ENCODE measurements at places on chromosomes 11 and 22. TPM values are rescaled to one million over a fixed set of nuclear protein-coding genes. Genes with fewer than 3 reads are reported as not detected.

GGT1 gene
- 24.0 TPM for total RNA-seq

GRCh38 chr22:23147617-23148387 lies 2.5 kb downstream of the RAB36 start:
- H3K4me1 ChIP-seq: peaks cover 42% of the 10 kb centered on the region
- no peaks in the 10 kb centered on the region for H3K27me3 ChIP-seq
- H3K36me3 ChIP-seq: no peaks in the 10 kb centered on the region

GRCh38 chr11:36373016-36374010 lies 77.2 kb downstream of the PRR5L start:
- peaks cover 28% of the 10 kb centered on the region for H3K27me3 ChIP-seq
- no peak overlapping the region for H3K4me3 ChIP-seq
- no peak for DNase-seq
- peaks cover 6% of the 10 kb centered on the region for H3K4me1 ChIP-seq
- no peak overlapping the region for H3K27ac ChIP-seq

DNA sequence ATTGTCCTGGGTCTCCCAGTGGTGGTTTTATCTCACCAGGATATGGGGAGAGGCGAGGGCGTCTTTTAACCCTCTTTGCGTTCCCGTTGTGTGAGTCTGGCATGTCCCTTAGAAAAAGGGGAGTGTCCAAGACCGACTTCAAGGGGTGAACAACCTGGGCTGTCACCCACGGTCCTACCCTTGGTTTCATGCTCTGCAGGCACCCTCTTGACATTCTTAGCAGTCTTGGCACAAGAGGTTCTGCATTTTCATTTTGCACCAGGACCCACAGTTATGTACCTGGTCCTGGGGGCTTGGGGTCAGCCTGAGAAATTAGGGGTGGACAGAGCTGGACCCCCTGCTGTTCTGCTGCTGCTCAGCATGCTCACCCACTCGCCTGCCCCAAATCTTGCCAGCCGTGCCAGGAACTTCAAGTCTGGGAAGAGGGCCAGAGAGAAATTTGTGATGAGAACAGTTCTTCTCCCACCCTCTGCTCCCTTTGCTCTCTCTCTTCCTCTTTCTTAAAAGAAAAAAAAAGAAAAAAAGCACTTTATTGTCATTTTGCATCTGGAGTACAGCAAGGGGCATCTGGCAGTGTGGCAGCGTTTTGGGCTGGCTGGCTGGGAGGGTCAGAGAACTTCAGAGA lies 471.2 kb downstream of the MIAT start:
- H3K36me3 ChIP-seq: no peaks in the 10 kb centered on the region
- H3K27me3 ChIP-seq: no peaks in the 10 kb centered on the region
- no peak overlapping the region for H3K4me3 ChIP-seq
- DNase-seq: no peak

DNA sequence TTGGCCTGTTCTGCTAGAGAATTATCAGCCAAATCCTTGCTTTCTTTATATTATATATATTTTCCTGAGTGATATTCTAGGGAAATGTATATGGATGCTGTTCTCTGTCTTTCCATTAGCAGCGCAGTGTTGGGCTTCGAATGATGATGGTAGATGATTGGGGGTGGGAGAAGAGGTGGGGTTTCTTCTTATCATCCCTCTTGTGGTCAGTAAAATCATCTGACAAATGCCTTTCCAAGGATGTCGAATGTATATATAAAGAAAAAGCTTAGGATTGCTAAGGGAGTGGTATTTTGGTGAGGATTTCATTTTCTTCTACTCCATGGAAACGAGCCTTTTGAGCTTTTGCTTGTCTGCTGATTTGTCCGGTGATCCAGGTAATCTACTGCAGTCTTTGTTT lies 48.9 kb downstream of the ARHGEF12 start:
- H3K27ac ChIP-seq: no peak overlapping the region
- no peak for DNase-seq
- no peak overlapping the region for H3K4me3 ChIP-seq
- no peaks in the 10 kb centered on the region for H3K36me3 ChIP-seq
- H3K27me3 ChIP-seq: no peaks in the 10 kb centered on the region

APOL4 gene
- not detected for total RNA-seq

CHRDL2 gene
- not detected for total RNA-seq

DNA sequence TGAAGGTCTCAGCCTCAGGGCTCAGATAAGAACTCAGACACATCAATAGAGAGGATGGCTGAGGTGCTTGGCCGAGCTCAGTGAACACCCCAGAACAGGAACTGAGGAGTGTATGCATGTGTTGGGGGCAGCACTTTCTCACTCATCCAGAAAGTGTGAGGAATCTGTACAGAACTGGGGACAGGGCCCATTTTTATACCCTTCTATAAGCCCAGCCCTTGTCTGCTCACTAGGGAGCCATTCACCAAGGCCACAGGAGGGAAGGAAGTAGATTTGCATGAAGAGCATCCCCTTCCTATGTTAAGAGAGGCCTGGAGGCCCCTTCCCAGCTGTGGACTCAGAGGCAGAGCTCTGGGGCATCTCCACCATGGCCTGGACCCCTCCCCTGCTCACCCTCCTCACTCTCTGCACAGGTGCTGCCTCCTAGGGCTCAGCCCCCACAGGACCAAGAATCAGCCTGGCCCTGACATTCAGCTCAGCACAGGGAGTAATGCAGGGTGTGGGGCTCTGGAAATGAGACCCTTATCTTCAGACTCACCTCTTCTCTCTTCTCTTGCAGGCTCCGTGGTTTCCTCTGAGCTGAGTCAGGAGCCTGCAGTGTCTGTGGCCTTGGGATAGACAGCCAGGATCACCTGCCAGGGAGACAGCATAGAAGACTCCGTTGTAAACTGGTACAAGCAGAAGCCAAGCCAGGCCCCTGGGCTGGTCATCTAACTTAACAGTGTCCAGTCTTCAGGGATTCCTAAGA lies 39.9 kb upstream of the GGTLC2 start:
- no peak overlapping the region for H3K27ac ChIP-seq
- no peaks in the 10 kb centered on the region for H3K4me1 ChIP-seq
- DNase-seq: no peak
- no peaks in the 10 kb centered on the region for H3K36me3 ChIP-seq
- H3K4me3 ChIP-seq: no peak overlapping the region

DNA sequence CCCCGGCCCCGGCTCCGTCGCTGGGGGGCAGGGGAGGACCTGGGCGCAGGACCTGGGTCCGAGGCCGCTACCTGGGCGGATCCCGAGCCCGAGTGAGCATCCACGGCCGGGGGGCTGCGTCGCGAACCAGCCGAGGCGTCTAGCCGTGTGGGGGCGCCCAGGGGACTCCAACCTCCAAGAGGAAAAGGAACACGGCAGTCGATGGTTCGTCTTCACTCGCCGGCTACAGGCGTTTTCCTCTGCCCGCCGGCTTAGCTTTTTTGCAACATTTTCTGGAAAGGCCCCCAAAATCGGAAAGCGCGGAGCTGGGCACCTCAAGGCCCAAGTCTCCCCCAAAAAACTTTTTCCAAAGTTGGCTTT lies 666 bp downstream of the PDGFB start:
- peaks cover 43% of the 10 kb centered on the region for H3K27me3 ChIP-seq
- no peaks in the 10 kb centered on the region for H3K36me3 ChIP-seq
- no peak overlapping the region for H3K27ac ChIP-seq
- DNase-seq: no peak

TMPRSS13 gene
- 3.7 TPM for total RNA-seq

DNA sequence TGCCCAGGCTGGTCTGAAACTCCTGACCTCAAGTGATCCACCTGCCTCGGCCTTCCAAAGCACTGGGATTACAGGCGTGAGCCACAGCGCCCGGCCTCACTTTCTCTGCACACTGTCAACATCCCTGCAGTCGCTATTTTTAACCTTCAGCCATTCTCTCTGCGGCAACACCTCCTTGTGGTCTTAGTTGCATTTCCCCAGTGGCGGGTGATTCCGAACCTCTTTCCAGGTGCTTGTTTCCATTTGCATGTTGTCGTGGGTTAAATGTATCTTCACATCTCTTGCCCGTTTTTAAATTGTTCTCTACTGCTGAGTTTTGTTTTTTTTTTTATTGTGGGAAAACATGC lies 2.2 kb upstream of the SCT start:
- no peak overlapping the region for H3K27ac ChIP-seq
- H3K27me3 ChIP-seq: no peaks in the 10 kb centered on the region

DNA sequence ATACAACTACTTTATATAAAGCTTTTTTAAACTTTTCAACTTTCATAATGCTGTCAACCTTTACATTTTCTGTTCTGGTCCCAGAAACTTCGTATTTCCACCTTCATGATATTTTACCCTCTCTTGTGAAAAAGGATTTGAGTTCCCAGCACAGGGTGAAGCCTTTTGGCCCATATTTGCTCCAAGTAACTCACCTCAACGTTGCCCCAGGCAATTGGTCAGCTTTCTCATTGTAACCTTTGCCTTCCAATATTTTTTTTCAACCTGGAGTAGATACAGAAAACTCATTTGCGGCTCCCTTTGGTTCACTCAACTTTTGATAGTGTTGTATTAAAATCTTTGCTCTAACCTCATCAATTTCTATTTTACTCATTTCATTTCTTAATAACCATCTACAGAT lies 21.1 kb upstream of the FAR1 start:
- H3K4me1 ChIP-seq: no peaks in the 10 kb centered on the region
- no peak overlapping the region for H3K27ac ChIP-seq
- no peak overlapping the region for H3K4me3 ChIP-seq
- H3K36me3 ChIP-seq: no peaks in the 10 kb centered on the region
- H3K27me3 ChIP-seq: no peaks in the 10 kb centered on the region
- DNase-seq: no peak

UPK3A gene
- total RNA-seq: not detected

DNA sequence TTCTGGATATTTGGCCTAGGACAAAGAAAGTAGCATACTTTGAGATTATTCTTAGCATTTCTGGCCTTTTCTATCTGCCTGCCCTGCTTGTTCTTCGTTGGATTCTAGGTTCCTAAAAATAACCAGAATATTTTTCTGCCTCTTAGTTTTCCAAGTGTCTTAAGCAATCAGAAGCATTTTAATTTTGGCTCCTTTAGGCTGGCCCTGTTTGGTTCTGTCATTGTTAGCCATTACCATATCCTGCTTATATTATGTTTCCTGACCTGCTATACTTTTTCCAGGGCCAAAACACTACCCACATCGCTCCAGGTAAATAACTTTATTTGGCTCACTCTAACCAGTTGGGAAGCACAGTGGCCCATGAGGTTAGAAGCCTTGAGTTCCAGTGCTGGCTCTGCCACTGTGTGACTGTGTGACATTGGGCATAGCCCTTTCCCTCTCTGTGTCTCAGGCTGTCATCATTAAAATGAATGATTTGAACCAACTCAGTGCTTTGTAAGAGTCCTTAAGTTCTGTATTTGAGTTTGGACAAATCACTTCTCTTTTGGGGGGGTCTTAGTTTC lies 91.1 kb downstream of the STIM1 start:
- DNase-seq: no peak
- no peaks in the 10 kb centered on the region for H3K36me3 ChIP-seq
- no peak overlapping the region for H3K4me3 ChIP-seq
- peak overlapping the region; percentile 89 for H3K27ac ChIP-seq

DNA sequence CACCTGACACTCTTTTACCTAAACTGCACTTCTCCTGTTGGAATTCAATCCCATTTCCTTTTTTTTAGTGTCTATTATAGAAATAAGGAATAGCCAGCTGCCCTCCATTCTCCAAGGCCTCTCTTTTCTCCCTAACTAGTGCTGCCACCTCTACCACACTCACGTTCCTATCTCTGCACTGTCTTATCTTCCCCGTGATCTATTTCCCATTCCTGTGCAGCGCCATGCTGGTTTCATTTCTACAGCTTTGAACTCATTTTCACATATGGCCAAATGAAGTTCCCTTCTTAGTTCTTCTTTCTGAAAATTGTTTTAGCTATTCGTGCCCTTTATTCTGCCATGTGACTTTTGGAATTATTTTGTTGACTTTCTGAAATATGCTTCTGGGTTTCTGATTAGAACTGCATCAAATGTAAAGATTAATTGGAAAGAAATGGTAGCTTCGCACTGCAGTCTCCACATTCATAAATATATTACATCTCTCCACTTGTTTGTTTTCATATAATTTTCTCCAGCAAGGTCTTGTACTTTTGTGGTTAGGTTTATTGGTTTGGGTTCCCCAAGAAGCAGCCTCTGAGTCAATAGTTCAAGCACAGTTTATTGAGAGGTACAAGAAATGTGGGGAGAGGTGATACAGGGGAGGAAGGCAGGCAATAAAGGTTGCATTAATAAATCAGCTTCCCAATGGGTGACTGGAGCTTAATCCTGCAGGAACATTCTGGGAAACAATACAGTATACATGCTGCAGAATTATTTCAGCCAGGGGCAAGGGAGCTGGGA lies 43.7 kb upstream of the DRD2 start:
- DNase-seq: no peak
- no peaks in the 10 kb centered on the region for H3K36me3 ChIP-seq
- H3K27me3 ChIP-seq: peaks cover 20% of the 10 kb centered on the region

DNA sequence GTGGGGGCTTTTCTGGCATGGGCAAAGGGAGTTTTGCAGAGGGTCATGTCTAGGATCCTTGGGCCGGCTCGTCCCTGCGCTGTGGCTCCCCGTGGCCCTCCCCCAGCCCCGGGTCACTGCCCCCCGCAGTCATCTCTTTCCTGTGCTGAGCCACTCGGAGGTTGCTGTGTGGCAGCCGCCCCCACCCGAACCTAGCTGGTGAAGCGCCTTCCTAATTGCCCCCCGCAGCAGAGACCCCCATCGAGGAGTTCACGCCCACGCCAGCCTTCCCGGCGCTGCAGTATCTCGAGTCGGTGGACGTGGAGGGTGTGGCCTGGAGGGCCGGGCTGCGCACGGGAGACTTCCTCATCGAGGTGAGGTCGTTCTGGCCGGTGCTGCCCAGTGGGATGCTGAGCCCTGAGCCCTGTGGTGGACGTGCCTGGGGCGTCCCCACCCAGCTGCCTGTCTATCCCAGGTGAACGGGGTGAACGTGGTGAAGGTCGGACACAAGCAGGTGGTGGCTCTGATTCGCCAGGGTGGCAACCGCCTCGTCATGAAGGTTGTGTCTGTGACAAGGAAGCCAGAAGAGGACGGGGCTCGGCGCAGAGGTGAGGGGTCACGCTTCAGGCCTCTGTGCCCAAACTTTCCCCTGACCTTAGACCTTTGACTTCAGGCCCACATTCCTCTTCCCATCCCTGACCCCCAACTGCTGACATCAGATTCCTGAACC lies 32.0 kb downstream of the SHANK3 start:
- H3K27ac ChIP-seq: no peak overlapping the region
- H3K27me3 ChIP-seq: peaks cover 22% of the 10 kb centered on the region
- DNase-seq: no peak

LARGE1 gene
- 2.6 TPM for total RNA-seq

DNA sequence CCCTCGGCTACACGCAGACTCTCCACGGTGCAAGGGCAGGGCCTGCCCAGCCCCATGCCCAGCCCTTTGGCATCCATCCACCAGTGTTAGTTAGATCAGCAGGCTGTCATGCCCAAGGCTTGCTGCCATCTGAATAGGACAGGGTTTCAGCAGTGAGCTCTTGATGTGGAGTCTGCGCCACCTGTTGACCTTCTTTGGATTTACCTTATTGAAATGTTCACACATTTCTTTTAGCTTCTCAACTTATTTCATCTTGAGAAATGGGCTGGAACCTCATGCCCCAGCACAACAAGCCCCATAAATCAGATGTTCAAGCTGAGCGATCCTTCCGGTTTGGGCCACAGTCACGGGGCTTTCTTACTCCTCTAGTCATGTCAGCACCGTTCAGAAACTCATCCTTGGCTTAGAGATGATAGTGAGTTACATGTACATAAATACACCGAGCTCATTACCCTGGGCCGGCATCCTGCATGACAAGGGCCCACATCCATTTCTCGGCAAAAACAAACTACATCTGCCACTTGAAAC lies 61.7 kb downstream of the PARVB start:
- no peaks in the 10 kb centered on the region for H3K27me3 ChIP-seq
- no peaks in the 10 kb centered on the region for H3K36me3 ChIP-seq
- DNase-seq: no peak
- H3K4me1 ChIP-seq: peaks cover 10% of the 10 kb centered on the region

MYRF gene
- total RNA-seq: 0.95 TPM
